Cardiac muscle cell (in vitro differentiated cells and primary cell): ENCODE measurements at places on chromosomes 2 and 18. TPM values are rescaled to one million over a fixed set of nuclear protein-coding genes. Genes with fewer than 3 reads are reported as not detected.

GRCh38 chr18:65202091-65202490 is 548.7 kb upstream of the CDH7 start:
- DNase-seq, result no peak

GDF7 gene
- 0.05 and 0.09 TPM in 2 replicates for polyA plus RNA-seq

DNA sequence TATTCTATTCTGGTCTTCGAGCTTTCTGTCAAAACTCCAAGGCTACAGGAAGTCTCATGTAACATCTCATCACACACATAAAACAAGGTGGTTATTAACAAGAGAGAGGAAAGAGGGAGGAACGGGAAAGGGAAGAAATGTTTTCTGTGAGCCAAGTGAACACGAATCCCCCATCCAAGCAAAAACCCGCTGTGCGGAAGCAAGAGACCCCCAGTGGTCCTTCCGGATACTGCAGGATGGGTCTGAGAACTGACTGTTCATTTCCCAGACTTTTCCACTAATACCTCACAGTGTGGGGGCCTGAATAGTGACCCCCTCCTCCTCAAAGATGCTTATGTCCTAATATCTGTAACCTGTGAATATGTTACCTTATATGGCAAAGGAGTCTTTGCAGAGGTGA is 19.0 kb upstream of the DIPK1C start:
- DNase-seq, result peak; percentile 49

UGT1A8 gene
- polyA plus RNA-seq, result not detected in 2 replicates

DNA sequence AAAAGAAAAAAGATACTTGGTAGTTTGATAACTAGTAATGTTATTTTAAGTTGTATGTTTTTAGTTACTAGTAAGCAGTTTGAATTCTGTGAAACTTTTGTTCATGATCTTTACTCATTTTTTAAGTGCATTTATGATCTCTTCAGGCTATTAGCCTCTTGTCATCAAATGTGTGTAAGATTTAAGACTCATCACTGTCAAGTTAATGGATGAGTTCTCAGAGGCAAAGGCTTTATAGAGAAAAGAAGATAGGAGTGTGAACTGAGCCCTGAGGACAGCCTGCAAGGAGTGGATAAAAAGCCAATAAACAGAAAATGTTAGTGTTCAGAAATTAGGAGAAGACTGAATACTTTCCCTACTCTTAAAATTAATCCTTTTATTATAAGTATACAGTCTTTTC is 13.5 kb downstream of the NDUFV2 start:
- no peak for DNase-seq

DNA sequence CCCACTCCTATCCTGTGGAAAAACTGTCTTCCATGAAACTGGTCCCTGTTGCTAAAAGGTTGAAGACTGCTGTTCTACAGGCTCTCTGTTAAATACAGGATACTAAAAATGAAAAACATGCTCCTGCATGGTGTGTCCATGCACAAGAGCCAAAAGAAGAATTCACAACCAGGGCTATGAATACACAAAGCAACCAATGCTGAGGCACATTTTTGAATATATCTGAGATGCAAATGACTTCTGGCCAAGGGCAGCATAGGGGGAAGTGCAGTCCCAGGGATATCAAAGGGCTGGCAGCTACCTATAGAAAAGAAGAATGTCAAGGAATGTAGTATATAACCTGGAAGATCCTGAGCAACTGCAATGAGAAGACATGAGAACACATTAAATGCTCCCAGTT is 6.6 kb downstream of the NEMP2 start:
- no peak for DNase-seq

KYNU gene
- 0.12 and 0.75 TPM in 2 replicates for polyA plus RNA-seq

DNA sequence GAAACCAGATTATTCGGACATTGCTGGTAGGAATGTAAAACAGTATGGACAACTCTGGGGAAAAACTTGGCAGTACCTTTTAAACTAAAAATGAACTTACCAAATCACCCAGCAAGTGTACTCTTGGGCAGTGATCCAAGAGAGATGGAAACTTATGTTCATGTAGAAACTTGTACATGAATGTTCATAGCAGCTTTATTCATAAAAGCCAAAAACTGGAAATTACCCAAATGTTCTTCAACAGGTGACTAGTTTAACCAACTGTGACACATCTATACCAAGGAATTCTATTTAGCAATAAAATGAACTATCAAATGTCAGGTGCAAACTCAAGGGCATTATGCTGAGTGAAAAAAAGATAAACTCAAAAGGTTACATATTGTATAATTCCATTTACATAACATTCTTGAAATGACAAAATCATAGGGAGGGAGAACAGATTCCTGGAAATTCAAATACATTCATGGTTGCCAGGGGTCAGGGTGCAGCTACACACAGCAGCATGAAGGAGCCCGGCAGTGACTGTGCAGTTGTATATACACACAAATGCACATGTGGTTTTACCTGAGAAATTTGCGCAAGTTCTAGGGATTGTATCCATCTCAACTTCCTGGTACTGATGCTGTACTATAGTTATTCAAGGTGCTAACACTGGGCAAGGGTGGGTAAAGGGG is 3.5 kb upstream of the RNU4ATAC start:
- DNase-seq, result peak; percentile 60

SLC8A1 gene
- 103 and 173 TPM in 2 replicates for polyA plus RNA-seq

- DNase-seq, result no peak
Measured at GRCh38 chr2:208064220-208064961, 39.1 kb upstream of the PLEKHM3 start.

- peak; percentile 10 for DNase-seq
Measured at GRCh38 chr18:43486462-43486861, 209.2 kb upstream of the SYT4 start.

ZFAND2B gene
- polyA plus RNA-seq, result 49.0 and 54.8 TPM in 2 replicates

GRCh38 chr2:168002021-168002553 is 245.3 kb downstream of the STK39 start:
- no peak for DNase-seq

GREB1L gene
- polyA plus RNA-seq, result 4.2 and 9.5 TPM in 2 replicates

GRCh38 chr2:192499476-192499875 is 304.7 kb upstream of the TMEFF2 start:
- no peak for DNase-seq

SIX3 gene
- polyA plus RNA-seq, result not detected in 2 replicates
